Spinal cord (tissue), 10 donors: ENCODE measurements at places on chromosomes 6 and 20.

DNA sequence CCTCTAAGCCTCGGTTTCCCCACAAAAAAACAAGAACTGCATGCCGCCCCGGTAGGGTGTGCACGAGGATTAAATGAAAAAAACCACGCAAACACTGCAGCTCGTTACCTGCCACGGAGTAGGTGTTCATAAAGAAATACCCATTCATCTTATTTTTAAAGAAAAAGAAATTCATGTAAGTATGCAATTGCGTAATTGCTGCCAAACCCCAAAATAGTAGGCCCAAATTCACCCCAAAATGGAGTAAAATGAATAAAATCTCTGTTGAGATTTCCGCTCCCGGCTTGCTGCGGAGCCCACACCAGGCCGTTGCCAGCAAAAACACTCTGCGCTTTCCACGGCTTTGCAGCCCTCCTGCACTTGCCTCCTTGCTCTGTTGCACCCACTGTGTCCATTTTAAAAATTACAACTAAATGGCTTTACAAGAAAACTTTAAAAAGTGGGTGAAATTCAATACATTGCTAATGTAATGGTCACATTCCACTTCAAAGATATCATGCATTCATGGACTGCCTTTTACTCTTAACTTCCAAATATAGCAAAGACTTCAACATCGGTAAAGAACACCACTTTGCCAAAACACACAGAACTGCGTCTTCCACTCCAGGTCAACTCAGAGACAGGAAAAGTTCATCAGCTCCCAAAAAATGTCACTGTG is 125.0 kb downstream of the ZMYND8 start:
- no peak for DNase-seq

- no peak for DNase-seq
These were observed 77.2 kb upstream of the PTCHD4 start for GRCh38 chr6:48188158-48188557.

- no peak for DNase-seq
These were observed 228.3 kb downstream of the NRN1 start for GRCh38 chr6:5778317-5778857.

GRCh38 chr6:78618970-78619369 is 248.4 kb upstream of the IRAK1BP1 start:
- DNase-seq: no peak

GRCh38 chr20:39112178-39112743 is 150.1 kb downstream of the DHX35 start:
- peak; percentile 73 for DNase-seq

DNA sequence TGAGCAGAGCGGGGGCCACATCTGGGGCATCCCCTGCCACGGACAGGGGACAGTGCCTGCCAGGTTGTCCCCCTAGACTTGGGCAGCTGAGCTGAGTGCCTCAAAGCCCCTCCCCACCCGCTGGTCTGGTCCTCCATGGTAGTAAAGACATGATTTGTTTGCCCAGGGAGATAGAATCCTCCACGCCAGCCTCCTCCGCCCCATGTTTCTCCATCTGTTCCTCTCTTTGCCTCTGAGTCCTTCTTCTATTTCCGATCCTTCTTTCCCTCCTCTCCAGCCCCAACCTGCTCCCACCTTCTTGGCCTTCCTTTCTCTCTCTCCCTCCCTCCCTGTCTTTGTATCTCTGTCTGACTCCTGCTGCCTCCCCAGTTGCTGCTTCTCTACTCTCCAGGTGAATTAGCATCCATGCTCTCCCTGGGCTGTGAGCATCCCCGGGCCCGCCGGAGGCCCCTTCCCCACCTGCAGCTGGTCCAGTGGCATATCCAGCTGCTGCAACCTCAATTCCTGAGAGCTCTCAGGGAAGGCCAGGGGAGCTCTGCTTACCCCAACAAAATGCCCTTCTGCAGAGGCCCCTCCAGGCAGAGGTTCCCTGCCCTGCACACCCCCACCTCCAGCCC is 45.8 kb downstream of the CPNE5 start:
- no peak for DNase-seq

- DNase-seq: peak; percentile 73
These were observed 250.1 kb downstream of the ATXN1 start for GRCh38 chr6:16511040-16511660.

DNA sequence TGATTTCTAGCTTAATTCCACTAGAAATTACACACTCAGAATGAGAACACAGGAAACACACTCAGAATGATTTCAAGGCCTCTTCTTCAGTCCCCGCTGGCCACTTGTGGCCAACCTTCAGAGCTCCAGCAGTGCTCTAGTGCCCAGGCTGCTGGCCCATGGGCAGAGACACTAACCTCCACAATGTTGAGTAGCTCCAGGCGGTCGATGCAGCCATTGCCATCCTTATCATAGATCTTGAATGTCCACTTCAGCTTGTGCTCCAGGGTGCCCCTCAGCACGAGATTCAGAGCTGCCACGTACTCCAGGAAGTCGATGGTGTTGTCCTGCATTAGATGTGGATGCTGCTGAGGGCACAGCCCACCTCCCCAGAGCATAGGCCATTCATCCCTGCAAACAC is 6.3 kb downstream of the GUCA1B start:
- no peak for DNase-seq

DNA sequence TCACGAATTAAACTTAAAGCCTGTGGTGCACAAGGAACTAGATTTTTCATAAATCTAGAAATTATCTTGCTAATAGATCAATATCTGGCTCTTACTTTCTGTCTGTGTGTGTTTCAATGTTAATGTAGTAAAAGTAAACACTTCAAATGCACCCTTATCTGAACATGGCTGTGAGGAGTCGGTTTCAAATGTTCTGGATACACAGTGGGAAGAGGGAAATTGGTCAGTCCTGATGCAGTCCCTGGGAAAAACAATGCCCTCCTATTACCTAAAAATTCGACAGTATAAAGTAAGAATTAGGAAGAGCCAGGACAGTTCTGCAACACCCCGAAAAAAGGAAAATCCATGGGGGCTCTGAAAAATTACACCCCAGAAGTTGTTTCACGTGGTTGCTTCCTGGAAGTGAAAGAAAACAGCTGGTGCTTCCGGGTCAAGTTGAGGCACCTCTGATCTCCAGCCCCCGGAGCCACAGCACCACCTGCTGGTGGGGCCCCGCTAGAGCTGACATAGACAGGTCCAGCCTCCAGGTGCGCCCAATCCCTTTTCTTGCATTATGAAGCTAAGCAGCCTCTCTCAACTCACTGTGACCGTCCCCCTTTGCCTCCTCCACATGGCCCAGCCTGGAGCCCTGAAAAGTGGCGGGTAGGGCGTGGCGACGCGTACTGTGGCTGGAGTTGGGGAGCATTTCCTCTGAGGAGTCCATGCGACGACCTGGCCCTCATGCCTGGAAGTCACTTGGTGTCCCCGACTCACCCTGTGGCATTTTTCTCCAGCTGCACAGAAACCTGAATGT is 8.3 kb downstream of the SEMG2 start:
- DNase-seq: no peak

- DNase-seq: no peak
These were observed 39.1 kb upstream of the ARHGAP18 start for GRCh38 chr6:129748901-129749748.

- DNase-seq: no peak
These were observed 57.5 kb downstream of the RIN2 start for GRCh38 chr20:19815553-19815991.

DNA sequence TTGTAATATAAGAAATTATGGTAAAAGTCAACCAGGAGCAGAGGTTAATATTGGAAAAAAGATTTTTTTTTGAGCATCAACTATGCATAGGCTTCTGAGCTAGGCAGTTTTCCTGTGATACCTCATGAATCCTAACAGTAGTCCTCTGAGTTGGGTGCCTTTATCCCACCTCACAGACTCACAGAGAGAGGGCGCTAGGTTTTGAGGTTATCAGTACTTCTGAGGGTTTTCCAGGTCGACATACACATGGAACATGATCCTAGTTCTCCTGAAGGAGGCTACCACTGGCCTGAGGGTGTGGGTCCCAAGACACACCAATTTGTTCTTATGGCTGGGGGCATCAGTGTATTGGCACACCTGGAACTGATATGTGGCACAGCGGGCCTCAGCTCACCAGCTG is 358.8 kb upstream of the JAG1 start:
- no peak for DNase-seq

DNA sequence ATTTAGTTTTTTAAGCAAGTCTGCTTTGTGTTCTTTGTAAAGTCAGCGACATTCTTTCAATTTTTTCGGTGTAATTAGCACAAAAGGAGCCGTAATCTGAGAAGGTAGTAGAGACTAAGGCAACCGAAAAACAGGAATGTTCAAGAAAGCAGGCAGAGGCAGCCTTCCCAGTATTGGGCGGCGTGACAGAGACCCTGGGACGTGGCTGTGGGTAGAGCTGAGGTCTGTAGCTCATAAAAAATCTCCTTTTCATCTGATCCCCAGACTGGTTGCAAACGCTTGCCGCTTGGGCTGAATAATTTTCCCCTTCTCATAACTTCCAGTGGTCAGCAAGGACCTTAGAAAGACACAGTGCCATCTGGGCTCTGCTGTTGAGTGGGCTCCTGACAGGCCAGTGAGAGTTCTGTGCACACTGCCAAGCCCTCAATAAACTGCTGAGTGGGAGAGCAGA is 30.8 kb downstream of the GNAS start:
- DNase-seq: no peak

DNA sequence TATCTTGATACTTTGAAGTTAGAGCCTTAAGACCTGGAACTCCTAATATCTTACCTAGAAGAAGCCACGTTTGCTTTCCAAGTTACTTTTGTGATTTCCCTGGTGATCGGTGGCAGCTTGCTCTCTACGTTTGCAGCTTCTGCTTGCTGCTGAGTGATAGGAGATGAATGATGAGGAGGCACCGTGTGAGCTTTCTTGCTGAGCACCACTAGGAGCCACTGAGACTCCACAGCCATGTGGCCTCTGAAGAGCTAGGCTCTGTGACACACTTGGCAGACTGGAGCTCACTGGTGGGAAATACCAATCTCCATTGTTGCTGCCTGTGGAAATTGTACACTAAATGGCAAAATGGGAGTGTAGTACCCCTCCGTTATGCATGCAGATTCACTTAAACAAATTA is 161.8 kb downstream of the IBTK start:
- no peak for DNase-seq

- DNase-seq: peak; percentile 48
These were observed 167.5 kb downstream of the GPX5 start for GRCh38 chr6:28693033-28693750.

DNA sequence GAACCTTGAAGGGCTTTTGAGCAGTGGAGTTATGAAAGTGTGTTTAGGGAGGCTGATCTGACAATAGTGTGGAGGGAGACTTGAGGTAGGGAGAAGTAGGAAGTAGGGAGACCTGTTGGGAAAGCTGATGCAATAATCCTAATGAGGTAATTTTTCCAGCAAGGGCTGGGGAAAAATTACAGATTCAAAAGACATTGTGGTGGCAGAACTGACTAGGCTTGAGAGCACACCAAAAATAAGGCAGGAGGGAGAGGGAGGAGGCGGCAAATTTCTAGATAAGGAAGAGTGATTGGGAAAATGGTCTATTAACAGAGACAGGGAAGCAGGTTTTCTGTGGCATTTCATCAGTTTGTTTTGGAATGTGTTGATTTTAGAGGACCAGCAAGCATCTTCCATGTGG is 5.5 kb downstream of the PRRT1 start:
- DNase-seq: no peak

DNA sequence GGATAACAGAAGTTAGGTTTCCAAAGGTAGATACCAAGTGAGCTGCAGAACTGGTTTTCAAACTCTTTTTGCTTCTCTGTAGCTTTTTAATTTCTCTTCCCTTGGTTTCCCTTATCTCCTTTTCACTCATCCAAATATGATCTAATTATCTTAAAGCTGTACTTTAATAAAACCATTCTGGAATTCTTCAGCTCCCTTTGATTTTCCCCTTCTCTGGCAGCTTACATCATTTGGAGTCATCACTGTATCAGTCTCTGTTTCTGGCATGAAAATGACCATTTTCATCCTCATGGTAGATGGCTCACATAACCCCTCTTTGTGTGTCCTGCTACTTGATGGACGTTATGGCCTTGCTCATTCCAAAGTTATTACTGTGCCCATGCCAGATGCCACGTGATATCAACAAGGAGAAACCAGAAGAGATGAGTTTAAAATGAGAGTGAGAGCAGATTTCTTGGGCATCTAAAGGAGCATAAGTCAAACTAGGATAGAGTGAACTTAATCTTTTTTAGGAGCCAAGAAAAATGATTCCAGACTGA is 620.2 kb downstream of the QKI start:
- DNase-seq: no peak

DNA sequence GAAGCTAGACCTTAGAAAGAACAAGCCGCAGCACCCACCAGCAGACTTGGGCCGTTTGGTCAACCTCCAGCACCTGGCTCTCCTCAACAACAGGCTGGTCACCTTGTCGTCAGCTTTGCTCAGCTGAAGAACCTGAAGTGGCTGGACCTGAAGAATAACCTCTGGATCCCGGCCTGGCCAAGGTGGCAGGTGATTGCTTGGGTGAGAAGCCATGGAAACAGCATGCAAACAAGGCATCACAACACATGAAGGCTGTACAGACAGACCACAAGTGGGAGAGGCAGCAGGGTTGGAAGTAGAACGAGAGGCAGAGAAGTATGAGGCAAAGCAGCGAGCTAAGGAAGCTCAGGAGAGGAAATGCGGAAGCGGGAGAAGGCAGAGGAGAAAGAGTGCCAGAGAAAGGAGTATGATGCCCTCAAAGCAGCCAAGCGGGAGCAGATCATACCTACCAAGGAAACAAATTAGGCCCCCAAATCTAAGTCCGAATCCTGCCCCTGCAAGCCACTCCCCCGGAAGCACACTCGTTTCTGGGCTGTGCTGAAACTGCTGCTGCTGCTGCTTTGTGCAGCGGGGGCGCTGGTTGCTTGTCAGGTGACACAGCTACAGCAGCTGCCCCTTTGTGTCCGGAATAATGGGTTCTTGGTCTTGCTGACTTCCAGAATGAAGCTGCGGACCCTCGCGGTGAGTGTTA is 121.6 kb upstream of the LGSN start:
- no peak for DNase-seq

DNA sequence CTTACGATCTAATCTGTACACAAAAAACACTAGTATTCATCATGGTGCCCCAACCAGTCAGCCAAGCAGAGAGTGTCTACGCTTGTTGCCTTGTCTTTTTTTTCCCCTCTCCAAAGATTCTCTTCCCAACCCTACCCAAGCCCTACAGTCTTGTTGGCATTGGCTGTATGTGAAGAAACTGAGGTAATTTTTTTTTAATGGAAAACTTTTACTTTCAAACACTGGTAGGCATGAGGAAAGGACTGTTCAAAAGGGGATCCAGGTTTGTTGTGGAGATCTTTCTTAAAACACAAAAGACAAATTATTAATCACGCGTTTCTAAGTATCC is 89.2 kb upstream of the PRSS16 start:
- no peak for DNase-seq

DNA sequence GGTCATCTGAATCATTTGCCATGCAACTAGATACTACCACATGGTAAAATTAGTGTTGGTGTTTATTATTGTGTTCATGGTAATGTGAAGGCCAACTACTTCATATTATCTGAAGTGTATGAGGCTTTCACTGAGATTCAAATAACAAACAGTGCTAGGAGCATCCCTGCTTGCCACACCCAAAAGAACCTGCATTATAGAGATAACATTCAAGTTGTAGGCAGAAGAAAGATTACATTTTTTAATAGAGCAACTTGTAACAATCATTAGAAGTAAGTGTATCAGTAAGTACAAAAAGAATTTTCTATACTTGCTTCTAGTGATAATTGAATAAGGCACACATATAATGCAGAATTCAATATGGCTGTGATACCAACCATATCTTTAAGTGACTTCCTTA is 49.8 kb downstream of the BCKDHB start:
- DNase-seq: no peak

GRCh38 chr6:46269447-46270229 is 98.9 kb upstream of the ENPP5 start:
- no peak for DNase-seq
